ENCODE measurements at places on chromosomes 13 and 19.

DNA sequence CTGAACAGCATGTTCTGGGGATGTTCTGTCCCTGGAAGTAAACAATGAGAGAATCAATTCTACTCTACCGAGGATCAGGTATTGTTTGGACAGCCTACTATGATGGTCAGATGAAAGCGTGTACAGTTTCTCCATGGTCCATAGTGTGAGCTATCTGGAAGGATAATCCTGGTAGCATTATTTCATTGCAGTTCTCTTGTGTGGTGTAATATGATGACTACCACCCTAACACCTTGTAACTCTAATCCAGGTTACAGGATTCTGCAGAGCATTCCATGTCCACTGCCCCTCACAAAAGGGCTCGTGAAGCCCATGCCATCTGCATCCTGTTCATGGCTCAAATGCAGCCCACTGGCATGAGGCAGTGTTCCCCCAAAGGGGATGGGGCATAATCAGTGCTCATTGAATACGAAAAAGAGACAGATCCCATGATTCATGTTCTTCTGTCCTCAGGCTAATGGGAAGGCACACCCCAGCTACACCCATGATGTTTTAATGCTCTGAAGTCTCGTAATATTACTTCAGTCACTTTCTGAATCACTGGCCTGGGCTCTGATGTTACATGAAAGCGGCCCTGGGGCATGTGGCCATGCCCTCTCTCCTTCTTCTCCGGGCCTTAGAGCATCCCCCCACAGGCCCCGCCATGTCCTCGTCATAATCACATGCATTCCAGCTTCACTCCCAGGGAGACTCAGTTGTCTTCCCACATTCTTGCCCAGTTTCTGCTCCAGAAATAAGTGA lies 68.4 kb downstream of the HSPH1 start:
- no peak for DNase-seq
- no peak overlapping the region for H3K27ac ChIP-seq
- H3K27me3 ChIP-seq, result peaks cover 3% of the 10 kb centered on the region
- no peaks in the 10 kb centered on the region for H3K36me3 ChIP-seq
- no peaks in the 10 kb centered on the region for H3K4me1 ChIP-seq

- no peaks in the 10 kb centered on the region for H3K36me3 ChIP-seq
- no peak for DNase-seq
- H3K27ac ChIP-seq, result no peak overlapping the region
- no peaks in the 10 kb centered on the region for H3K27me3 ChIP-seq
- no peak overlapping the region for H3K4me3 ChIP-seq
- H3K4me1 ChIP-seq, result no peaks in the 10 kb centered on the region
Measured at GRCh38 chr19:43286096-43286495, 16.8 kb upstream of the PSG9 start.

DNA sequence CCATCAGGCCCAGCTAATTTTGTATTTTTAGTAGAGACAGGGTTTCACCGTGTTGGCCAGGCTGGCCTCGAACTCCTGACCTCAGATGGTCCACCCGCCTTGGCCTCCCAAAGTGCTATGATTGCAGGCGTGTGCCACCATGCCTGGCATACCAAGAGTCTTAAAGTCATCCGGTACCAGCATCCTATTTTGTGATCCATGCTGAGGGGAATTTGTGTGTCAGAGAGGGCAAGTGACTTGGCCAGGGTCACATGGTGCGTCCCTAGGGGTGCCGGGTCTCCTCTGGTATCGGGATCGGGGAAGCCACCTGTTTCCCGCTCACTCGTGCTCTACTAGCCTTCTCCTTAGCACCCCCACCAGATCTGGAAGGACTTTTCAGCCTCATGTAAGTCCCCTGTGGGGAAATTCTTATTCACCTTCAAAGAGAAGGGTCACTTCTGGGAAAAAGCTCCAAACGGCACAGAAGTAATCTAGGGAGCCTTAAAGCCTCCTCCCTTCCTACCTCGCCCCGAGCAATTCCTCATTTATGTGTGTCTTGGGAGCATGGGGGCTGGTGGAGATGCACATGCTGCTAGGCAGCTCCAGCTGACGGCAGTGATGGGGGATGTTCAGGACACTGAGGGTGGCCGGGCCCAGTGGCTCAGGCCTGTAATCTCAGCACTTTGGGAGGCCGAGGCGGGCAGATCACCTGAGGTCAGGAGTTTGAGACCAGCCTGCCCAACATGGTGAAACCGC lies 6.1 kb upstream of the ANKLE1 start:
- no peak overlapping the region for H3K27ac ChIP-seq
- no peak overlapping the region for H3K4me3 ChIP-seq
- no peaks in the 10 kb centered on the region for H3K27me3 ChIP-seq

GRCh38 chr19:47228937-47229675 lies 1.9 kb downstream of the BBC3 start:
- no peak overlapping the region for H3K4me3 ChIP-seq
- no peaks in the 10 kb centered on the region for H3K27me3 ChIP-seq
- H3K36me3 ChIP-seq, result no peaks in the 10 kb centered on the region
- peak overlapping the region; percentile 100 for H3K27ac ChIP-seq
- peaks cover 35% of the 10 kb centered on the region for H3K4me1 ChIP-seq

GRCh38 chr19:1845642-1846041 lies 2.6 kb downstream of the REXO1 start:
- no peak overlapping the region for H3K4me3 ChIP-seq
- no peak for DNase-seq
- peaks cover 27% of the 10 kb centered on the region for H3K4me1 ChIP-seq
- H3K27me3 ChIP-seq, result no peaks in the 10 kb centered on the region
- no peaks in the 10 kb centered on the region for H3K36me3 ChIP-seq

DNA sequence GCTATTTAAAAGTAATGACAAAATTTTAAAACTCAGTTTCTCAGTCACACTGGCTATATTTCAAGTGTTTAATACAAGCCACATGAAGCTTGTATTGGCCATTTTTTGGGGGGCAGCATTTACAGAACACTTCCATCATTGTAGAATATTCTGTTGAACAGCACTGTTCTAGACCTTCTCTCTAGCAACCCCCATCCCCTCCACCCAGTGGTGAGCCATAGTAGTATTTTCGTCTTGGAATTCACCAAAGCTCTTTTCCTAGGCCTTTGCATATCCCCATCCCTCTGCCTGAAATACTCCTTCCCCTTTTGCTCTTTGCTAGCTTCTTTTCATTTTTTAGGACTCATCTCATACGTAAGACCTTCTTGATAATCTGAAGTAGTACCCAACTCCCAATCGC lies 99.5 kb downstream of the ZC3H13 start:
- no peaks in the 10 kb centered on the region for H3K4me1 ChIP-seq
- H3K27me3 ChIP-seq, result no peaks in the 10 kb centered on the region
- no peak overlapping the region for H3K27ac ChIP-seq
- no peak overlapping the region for H3K4me3 ChIP-seq

DNA sequence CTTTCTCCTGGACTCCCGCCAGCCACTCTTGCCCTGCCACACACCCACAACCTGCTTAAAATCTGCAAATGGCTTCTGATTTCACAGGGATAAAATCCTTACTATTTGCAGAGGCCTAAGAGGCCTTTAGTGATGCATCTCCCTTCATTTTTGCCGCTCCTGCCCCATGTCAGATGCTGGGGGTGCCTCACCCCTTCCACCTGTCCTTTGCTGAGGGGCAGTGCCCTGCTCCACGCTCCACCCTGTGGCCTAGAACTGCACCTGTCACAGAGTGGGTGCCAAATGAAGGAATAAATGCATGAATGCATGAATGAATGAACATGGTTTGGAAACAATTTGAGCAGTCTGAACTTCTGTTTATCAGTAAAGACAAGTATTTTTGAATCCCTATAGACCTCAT lies 34.1 kb upstream of the UQCRFS1 start:
- H3K4me3 ChIP-seq, result no peak overlapping the region
- H3K4me1 ChIP-seq, result no peaks in the 10 kb centered on the region
- H3K27ac ChIP-seq, result no peak overlapping the region
- DNase-seq, result no peak

- H3K4me1 ChIP-seq, result peaks cover 80% of the 10 kb centered on the region
- H3K27me3 ChIP-seq, result no peaks in the 10 kb centered on the region
- no peak for DNase-seq
- H3K27ac ChIP-seq, result no peak overlapping the region
- H3K36me3 ChIP-seq, result no peaks in the 10 kb centered on the region
Measured at GRCh38 chr13:41052441-41052840, 8.9 kb upstream of the WBP4 start.

DNA sequence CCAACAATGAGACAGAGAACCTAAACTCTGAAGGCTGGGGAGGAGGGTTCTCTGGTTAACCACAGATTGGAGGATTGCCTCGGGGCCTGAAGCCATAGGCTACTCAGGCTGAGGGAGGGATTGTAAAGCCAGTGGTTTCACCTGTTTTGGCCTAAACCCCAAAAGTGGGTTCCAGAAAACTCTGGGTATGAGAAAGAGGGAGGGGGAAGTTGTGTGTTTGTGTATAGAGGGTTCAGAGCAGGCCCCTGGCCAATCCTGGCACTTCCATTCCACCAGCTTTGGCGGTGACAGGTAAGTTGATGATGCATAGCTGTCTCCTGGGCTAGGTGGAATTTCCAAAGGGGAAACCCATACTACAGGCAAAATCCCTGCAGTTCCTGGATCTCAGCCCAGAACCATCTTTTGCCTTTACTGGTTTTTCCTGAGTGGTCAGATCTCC lies 13.5 kb upstream of the CCDC97 start:
- no peak for DNase-seq
- peaks cover 44% of the 10 kb centered on the region for H3K4me1 ChIP-seq
- no peak overlapping the region for H3K4me3 ChIP-seq
- H3K27me3 ChIP-seq, result no peaks in the 10 kb centered on the region
- H3K27ac ChIP-seq, result peak overlapping the region; percentile 80

DNA sequence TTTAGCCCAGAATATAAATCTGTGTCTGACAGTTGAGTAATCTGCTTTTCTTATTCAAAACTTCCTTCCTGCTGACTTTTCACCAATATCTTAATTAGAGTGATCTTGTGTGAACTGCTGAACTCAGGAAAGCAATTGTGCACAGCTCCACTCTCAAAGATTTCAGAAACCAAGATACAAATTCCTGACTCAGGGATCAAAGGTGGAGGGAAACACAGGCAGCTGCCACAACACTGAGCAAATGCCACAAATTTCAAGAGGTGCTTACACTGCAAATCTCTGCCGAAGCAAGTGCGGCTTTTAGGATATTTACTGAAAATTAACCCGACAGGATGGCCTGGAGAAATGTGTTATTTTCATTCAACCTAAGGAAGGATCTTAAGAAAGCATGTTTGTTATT lies 111.4 kb downstream of the STOML3 start:
- no peaks in the 10 kb centered on the region for H3K4me1 ChIP-seq
- H3K36me3 ChIP-seq, result no peaks in the 10 kb centered on the region
- no peak overlapping the region for H3K4me3 ChIP-seq
- no peaks in the 10 kb centered on the region for H3K27me3 ChIP-seq
- no peak overlapping the region for H3K27ac ChIP-seq

DNA sequence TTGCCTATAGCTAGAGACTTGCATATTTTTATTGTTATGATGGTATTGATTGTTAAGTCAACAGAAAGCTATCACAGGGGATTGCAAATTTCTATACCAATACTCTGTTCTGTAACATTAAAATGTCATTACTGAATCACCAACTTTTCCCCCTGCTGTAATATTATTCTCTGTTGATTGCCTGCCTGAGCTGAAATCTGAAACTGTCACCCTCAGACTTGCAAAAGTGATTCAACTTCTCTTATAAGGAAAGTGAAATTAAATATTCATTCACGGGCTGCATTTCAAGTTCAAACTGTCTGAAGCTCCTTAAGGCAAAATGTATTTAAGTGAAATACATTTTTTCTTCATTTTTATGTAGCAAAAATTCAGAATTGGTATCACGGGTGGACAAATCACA lies 723.2 kb downstream of the PCDH9 start:
- H3K4me1 ChIP-seq, result no peaks in the 10 kb centered on the region
- H3K36me3 ChIP-seq, result no peaks in the 10 kb centered on the region
- H3K27ac ChIP-seq, result no peak overlapping the region
- no peaks in the 10 kb centered on the region for H3K27me3 ChIP-seq
- H3K4me3 ChIP-seq, result no peak overlapping the region

DNA sequence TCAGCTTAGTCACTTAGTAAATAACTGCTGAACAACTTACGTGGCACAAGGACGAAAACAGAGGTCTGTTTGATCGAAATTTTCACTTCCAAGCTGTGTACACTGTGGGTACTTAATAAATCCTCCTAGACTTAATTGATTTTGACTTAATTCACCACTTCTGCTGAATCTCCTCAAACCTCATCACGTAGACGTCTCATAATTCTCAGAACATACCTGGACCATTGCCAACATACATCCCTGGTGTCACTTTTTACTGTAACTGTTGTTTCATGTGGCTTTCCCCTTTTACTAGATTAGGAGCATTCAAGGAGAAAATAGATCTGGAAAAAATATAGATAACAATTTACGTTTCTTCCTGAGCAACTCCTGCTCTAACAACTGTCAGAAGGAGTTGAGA lies 105.0 kb downstream of the MBNL2 start:
- DNase-seq, result no peak
- no peaks in the 10 kb centered on the region for H3K27me3 ChIP-seq
- no peaks in the 10 kb centered on the region for H3K36me3 ChIP-seq
- no peak overlapping the region for H3K27ac ChIP-seq

GRCh38 chr13:100197116-100197515 lies 108.2 kb downstream of the PCCA start:
- DNase-seq, result no peak
- no peaks in the 10 kb centered on the region for H3K36me3 ChIP-seq
- no peak overlapping the region for H3K27ac ChIP-seq
- no peaks in the 10 kb centered on the region for H3K27me3 ChIP-seq
- no peak overlapping the region for H3K4me3 ChIP-seq

DNA sequence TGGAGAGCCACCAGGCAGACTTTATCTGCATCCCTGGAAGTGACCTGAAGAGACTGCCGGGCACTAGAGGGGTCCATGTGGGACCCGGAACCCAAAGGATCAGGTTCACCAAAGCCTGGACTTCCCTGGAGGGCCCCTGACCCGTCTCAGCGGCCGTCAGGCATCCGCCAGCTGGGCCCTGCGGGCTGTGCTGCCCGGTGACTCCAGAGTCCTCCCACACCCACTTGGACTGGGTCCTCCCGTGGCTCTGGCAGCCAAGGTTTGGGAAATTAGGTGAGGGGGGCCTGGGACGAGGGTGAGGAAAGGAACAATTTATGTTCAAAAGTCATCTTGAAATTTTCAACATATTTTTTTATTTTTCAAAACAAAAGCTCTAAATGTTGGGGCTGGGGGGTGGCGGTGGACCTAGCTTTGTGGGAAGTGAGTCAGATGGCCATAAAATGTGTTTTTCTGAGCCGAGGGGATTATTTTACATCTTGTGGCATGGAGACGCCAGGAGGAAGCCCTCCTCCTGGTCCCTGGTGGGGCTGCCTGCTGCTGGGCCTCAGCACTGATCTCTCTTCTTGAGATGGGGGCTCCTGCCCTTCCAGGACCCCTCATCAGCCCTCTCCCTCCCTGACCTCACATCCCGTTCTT lies 20.2 kb downstream of the CEBPA start:
- no peaks in the 10 kb centered on the region for H3K27me3 ChIP-seq
- H3K36me3 ChIP-seq, result no peaks in the 10 kb centered on the region
- no peak overlapping the region for H3K4me3 ChIP-seq
- no peak overlapping the region for H3K27ac ChIP-seq

GRCh38 chr19:46746281-46747057 lies at the start of gene STRN4:
TSS of gene STRN4 (minus strand) at chr19:46746450. CDS start at chr19:46746430, 20 bp downstream.
- no peaks in the 10 kb centered on the region for H3K27me3 ChIP-seq
- no peaks in the 10 kb centered on the region for H3K36me3 ChIP-seq
- peaks cover 10% of the 10 kb centered on the region for H3K4me1 ChIP-seq
- no peak for DNase-seq
- H3K27ac ChIP-seq, result peak within 1 kb of the TSS; percentile 89
